ENCODE measurements at places on chromosomes 2 and 18.

DNA sequence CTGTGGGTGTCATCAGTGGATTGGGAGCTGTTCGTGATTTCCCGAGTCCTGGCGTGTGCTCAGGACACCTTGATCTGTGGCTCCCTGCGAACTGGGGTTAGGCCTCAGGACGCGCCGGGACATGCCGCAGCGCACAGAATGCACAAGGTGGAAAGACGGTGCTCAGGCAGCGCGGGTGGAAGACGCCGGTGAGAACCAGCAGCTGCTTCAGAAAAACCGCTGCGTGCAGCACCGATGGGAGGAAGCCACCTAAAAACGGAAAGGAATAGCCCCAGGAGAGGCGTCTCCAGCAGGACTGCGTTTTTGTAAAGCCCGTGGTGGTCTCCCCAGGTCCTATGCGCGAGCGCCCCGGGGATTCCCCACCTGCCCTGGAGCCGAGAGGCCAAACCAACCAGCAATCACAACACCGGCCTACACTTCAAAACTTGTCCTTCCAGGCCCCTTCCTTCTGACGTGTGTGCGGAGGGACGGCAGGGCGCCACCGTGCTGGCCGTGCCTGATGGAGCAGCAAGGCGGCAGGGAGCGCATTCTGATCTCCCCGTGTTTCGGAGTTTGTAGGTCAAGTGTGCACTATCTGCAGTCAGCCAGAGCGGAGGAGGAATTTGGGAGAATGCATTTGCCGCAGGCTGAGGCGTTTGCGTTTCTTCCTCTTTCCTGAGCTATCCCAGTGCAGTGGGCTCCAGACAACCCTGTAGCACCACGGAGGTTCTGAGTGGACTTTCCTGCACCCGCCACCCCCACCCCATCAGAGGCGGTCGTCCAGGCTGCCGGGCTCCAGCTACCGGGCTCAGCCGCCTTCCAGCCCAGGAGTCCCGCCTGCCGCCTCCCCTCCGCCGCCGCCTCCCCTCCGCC lies 32.2 kb downstream of the RTP5 start:
- DNase-seq: no peak

DNA sequence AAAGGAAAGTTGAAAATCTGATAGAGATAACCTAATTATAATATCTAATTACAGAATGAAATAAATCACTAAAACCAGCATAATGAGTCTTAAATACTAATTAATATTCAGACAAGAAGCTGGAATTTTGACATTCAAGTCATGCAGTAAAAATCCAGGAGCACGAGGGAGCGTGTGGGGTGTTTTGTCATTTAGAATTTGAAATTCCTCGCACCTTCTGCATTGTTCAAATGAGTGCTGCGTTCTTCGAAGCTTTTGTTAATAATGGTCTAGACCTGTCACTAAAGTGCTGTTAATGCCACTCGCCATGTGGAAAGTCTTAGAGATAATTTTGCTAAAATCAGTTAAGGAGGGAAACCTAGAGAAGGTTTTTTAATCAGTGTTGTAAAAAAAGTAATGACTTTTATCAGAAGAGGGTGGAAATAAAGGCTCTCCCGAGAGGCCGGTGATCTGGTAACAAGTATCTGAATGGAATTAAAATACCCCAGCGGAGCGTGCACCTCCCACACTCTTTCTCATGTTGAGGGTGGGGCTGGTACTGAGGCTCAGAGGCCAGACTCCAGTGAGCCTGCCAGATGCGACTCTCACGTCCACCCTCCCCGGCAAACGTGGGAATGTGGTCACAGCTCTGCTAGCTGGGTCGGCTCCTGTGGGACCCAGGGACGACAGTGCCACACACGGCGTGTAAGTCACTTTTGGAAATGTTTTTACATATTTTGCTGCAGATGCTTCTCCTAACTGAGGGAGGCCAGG lies 69.4 kb upstream of the MYT1L start:
- DNase-seq: no peak

GRCh38 chr2:175690113-175690837 lies 311.8 kb downstream of the LNPK start:
- peak; percentile 57 for DNase-seq

GRCh38 chr2:187320846-187321245 lies 127.2 kb downstream of the CALCRL start:
- DNase-seq: no peak

DNA sequence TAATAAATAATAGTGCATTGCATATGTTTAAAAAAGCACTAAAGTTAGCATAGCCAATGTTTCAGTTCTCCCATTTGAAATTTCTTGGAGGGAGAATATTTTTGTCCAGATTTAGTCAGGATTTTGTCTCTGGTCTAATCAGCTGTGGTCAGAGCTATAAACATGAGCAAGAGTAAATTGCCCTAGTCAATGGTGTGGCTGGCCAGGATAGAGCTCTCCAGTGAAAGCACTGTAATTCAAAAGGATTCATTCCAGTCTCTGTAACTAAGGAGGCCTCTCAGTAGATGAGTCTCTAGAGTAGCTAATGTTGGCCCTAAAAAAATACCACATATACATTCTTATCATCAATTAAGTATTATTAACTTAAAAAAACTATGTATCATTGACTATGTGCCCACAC lies 241.6 kb downstream of the CDCA7 start:
- no peak for DNase-seq

DNA sequence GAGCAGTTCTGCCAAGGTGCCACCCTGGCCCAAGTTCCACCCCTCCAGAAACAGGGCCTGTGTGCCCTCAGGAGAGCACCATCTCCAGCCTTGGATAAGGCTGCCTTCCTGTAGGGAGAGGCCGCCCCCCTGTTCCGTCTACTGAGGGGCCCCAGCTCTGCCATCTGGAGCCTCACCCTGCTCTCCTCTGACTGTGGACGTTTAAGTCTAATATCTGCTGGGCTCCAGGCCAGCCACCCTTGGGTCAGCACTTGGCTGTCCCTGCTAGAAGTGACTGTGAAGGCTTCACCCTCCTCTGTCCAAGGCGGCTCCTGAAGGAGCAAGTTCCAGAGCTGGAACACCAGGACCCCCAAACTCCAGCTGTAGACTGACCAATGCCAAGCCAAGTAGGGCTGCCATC lies 26.3 kb downstream of the RHOB start:
- DNase-seq: no peak
